ENCODE measurements at places on chromosomes 13 and 19.

GRCh38 chr13:20993661-20994440 lies 67.5 kb downstream of the LATS2 start:
- DNase-seq: no peak

DNA sequence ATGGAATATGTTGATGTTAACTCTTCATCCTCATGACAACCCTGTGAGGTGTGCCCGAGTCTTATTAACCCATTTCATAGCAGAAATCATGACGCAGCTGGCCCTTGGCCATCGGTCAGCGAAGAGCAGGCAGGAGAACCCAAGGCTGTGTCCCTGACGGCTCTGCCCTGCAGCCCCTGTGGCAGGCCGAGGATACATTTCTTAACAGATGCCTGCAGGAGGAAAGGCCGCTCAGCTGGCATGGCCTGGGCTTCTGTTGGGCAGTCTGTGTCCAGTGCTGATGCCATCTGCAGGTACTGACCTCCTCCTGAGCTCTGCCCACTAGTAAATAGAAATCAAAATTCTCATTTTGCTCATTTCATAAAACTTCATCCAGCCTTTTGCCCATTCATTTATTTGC lies 35.4 kb upstream of the MCF2L start:
- DNase-seq: no peak

DNA sequence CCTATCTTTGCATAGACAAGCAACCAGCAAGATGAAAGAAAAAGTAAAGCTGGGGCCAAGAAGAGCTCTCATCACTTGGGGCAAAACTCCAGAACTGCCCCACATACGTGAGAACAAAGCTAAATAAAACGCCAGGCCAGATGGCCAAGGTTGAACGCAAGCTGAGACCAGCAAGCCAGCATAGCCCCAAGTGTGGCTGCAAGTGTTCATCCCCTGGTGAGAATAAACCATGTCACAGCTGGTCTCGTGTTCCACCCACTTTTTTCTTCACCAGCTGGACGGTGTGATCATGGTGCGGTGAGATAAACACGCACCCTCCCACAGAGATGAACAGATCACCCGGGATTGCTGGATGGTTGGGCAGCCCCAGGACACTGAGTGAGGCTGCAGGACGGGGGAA lies 109.6 kb upstream of the CACNA1A start:
- no peak for DNase-seq

DNA sequence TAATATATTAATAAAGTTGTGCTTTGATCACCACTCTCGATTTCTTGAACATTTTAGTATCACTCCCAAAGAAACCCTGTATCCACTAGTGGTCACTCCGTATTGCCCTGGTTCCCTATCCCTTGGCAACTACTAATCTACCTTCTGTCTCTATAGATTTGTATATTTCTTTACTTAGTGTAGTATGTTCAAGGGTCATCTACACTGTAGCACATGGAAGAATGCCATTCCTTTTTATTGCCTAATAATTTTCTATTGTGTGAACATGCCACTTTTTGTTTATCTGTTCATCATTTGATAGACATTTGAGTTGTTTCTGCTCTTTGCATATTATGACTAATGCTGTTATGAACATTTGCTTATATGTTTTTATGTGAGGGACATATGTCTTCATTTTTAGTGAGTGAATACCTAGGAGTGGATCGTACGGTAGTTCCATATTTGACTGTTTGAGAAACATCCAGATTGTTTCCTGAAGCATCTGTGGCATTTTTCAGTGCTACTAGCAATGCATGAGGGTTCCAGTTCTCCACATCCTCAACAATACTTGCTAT lies 254.0 kb downstream of the GPC6 start:
- DNase-seq: no peak

DNA sequence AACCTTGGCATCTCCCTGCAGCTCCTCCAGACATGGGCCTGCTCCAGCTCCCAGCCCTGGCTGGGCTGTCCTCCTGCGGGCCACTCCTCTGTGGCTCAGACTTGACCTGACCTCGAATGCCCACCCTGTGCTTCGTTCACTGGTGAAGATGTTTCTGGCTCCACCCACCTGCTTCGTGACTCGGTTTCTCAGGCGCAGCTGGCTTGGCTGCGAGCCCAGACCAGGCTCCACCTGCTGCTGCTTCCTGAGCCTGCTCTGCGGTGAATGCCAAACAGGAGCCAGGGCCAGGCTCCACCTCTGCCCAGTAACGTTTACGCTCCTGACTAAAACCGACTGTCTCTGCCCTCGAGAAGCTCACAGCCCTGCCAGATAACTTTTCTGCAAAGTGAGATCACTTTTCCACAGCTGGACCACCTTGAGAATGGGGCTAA lies 8.9 kb upstream of the RSPH6A start:
- no peak for DNase-seq

DNA sequence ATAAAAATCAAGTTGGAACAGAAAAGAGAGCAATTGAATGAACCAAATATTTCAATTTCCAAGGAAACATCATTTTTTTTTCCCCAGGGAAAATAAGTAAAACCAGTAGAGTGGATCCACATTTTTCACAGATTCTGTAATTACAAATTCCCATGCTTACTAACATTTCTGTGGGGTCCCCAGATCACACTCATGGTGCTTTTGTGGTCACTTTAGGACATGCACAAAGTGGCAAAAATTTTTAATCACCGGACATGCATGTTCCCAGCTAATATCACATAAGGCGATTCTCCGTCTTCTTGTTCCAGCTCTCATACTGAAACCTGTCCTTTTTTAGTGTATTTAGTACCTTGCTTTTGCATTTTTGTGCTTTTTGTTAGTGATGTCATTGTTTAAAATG lies 748.2 kb upstream of the SLITRK1 start:
- DNase-seq: no peak

DNA sequence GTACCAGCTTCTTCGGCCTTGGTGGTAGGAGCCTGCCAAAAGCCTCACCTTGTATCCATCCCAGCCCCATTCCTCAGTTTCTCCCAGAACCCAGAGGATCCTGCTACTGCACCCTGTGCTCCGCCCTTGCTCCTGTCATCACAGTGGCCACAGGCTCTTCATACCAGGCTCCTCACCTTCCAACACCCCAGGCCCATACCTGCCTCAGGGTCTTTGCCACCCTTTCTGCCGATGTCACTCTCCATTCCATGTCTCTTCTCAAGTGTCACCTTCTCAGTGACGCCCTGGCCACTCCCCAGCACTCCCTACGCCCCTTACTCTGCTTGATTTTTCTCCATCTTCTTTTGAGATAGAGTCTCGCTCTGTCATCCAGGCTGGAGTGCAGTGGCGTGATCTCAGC lies 2.0 kb upstream of the SRRM5 start:
- no peak for DNase-seq

DNA sequence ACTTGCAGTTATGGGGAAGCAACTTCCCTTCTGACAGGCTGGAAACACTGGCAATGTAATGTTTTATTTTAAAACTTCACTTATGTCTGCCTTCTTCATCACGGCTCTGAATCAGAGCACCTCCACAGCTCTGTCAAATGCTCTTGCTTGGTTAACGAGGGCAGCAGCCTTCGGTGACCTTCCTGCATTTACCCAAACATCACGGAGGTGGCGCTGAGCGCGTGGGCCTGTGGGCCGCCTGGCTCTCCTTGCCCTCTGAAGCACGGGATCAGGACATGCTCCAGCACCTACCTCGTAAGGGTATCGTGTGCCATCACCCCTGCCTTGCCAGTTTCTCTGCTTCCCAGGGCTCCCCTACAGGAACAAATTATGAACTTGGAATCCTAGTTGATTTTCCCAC lies 310.0 kb downstream of the TEX29 start:
- no peak for DNase-seq

GRCh38 chr19:31548941-31549340 lies 199.7 kb upstream of the TSHZ3 start:
- DNase-seq: no peak

DNA sequence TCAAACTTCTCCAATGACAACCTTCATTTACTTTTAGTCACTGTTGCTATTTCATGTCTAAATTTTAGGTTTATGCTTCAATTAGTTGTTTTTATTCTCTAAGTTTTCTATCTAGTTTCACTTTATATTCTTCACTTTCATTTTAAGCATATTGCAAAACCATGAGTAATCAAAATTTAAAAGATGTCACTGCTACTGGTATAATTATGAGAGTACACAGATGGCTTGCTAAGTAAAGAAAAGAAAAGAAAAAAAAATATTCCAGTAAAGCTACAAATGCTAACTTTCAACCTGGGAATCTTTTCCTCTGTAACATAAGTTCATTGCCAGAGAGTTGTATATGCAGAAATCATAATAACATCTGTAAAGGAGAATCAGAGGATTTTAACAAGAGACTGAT lies 1624.7 kb downstream of the PCDH9 start:
- no peak for DNase-seq

DNA sequence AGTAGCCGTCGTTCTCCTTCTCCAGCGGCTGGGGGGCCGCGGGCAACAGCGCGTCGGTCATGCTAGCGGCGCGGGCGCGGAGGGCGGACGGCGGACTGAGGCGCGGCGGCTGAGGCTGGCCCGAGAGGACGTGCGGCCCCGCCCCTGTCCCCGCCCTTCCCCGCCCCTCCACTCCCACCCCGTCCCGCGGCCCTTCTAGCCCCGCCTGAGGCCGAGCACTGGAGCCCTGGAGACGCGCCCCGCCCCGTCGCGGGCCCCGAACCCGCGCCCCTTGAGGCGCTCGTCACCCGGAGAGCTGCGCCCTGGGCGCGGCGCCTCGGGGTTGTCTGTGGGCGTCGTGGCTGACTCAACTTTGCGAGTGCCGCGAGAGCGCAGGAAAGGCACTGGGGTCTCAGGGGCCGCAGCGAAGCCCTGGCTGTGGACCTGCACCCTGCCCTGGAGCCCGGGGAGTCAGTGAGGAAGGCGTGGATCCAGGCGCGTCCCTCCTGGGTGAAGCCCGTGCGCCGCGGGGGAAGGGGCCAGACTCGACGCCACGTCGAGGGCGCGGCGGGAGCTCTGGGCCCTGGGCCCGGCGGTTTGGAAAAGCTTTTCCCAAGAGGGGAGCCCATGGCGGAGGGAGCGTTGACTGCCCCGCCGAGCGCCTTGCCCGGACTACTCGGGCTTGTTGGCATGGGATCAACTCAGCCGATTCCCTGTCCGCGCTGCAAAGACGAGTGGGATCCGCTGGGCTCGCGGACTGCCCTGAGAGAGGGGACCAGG lies at the start of gene RHPN2:
Gene RHPN2 (minus strand): TSS at position 97 of the 759 bp plus-strand sequence. CDS start 36 bp downstream, at position 61.
- DNase-seq: no peak

- no peak for DNase-seq
Measured at GRCh38 chr19:16351133-16351809, 26.6 kb downstream of the KLF2 start.

DNA sequence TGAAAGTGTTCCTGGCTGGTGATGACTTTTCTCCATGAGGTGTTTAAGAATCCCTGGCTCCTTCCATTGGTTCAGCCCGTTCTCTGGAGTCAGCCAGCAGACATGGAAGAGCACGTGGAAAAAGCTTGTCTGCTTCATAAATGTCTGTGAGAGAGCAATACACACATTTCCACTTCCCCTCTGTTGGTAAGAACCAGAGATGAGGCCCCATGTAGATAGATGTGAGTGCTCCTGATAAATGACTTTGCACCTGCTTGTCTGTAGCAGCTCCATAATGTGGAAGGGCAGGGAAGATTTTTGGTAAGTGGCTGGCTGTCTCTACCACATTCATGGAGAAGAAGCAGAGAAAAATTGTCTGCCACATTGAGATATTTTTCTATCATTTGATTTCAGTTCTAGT lies 325.8 kb downstream of the LMO7 start:
- no peak for DNase-seq

DNA sequence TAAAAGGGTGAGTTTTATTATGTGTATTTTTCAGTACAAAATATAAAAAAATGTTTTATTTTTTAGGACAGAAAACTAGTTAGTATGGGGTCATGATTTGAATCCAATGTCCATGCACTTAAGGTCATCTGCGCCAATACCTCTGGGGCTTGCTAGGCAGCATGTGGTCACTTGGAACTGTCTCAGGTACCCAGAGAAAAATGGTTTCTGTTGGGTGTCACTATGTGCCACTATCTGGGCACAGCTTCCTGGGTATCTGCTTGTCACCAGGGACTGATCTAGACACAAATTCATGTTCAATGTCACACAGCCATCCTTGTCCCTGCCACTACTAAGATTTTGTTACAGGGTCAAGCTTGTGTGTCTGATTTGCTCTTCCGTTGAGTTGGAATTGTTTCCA lies 100.4 kb downstream of the RGCC start:
- no peak for DNase-seq

GRCh38 chr13:113756441-113757097 lies 2.5 kb upstream of the TMEM255B start:
- no peak for DNase-seq

- no peak for DNase-seq
Measured at GRCh38 chr13:107665926-107666458, 549.3 kb downstream of the LIG4 start.

GRCh38 chr19:44609219-44609618 lies 4.1 kb upstream of the IGSF23 start:
- no peak for DNase-seq

DNA sequence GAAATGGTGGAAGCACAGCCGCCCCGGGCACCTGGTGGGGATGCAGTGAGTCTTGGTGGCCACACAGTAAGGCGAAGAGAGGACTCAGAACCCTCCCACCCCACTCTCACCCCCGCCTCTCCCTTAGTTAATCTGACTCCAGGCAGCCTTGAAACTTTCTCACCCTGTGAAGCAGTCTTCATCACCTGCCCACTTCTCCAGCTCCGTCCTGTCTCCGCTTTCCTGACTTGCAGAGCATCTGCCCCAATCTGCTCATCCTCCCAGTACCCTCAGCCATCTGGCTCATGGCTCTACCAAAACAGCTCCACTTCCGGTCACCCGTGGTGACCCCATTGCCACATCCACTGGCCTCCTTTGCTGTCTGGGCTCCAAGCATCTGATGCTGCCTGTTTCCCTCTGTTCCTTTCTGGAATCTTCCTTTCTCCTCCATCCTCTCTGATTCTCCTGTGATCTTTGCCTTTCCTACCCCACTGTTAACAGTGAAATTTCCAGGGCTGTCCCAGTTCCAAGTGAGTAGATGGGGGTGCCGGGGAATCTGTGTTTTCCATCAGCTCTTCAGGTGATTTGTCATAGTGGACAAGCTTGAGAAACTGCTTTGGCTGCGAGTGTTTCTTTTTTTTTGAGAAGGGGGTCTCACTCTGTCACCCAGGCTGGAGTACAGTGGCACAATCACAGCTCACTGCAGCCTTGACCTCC lies 4.3 kb downstream of the USF2 start:
- no peak for DNase-seq

DNA sequence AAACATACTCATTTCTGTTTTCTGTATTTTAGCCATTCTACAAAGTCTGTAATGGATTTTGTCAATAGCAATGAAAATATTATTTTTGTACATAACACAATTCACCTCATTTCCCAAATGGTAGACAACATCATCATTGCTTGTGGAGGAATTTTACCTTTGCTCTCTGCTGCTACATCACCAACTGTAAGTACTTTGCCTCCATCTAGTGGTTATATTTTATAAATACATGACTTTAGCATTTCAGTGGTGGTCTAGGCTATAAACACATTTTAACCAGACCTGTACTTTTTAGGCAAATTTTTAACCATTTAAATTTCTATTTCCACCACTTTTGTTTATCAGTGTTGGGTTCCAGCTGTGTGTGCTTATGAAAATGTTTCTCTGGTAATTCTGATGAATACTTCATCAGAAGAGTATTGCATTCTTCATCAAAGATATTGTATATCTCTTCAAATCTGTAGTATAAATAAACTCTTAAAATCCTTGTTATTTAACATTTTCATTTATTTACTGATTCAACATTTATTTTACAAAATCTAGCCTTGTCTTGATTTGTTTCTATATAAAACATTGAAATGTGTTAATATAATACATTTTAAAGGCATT lies 222.4 kb downstream of the NBEA start:
- DNase-seq: no peak

GRCh38 chr19:57664269-57665127 lies 4.2 kb upstream of the ZSCAN4 start:
- DNase-seq: no peak

Data from stimulated activated CD8-positive, alpha-beta memory T cell treated with anti-CD3 and anti-CD28 coated beads, Interleukin-2, amount 100 ng/mL, for 1 hour (primary cell).